ENCODE measurements at places on chromosomes 4 and X.
A peak's percentile ranks its signal among the peaks of the same experiment; 100 is the strongest.

- no peak for DNase-seq
These were observed 109.5 kb downstream of the CDKL5 start for GRCh38 chrX:18534949-18535348.

DNA sequence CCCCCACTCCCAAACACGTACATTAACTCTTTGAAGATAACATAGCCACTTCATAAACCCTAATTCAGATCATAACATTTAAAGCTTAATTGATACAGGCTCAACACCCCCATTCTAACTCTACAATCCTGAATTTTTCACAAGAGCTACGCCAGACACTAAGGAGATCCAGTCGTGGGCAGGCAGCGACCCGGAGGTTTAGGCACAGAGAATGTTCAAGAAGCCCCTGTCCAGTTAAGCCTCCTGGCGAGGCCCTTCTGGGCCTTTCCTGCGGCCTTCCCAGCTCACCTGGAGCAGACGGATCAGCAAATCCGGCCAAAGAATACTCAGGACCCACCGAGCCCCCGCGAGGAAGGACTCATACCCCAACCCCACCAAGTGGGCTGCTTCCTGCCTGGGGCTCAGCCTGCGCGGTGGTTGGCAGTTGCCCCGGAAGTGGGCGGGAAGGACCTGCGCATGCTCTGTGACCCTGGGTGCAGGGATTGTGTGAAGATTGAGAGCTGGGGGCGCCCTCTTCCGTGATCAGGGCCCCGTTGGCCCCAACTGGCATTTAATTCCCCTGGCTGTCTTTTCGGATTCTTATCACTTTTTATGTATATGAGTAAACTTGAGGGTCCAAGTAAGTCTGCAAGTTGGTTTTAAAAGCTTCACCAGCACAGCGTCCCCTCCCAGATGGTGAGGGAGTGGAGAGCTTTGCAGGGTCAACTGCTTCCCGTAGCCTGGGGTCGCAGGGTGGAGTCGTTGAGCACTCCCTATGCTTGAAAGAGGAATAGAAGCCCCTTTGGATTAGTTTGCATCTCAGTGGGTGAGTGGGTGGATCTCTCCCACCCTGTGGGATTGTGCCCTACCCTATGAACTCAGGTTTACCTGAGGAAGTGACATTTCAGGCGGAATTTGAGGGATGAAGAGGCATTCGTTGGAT lies at the start of gene TRIM61:
TRIM61 (minus strand) TSS at position 415 of the 922 bp plus-strand sequence. CDS start 7,655 bp downstream, outside the sequence.
- peak; percentile 57 for DNase-seq

- DNase-seq: peak; percentile 12
These were observed 21.4 kb upstream of the PPP2R2C start for GRCh38 chr4:6493658-6494304.

DNA sequence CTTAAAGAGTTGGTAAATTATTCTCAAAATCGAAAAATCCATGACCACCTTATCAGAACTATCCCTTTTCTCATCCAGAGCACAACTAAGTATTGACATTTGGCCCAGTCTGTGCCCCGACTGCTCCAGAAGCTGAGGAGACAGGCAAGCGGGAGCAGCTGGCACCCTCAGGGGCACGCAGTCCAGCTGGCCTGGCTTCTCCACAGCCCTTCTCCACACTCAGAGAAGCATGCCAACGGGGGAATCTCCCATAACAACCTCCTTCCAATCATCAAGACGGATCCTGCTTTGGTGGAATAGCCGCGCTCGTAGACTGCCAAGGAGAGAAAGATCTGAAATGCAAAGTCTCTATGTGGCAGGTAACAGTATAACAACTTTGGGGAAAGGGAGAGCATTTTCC lies 85.4 kb downstream of the AFAP1 start:
- peak; percentile 15 for DNase-seq

DNA sequence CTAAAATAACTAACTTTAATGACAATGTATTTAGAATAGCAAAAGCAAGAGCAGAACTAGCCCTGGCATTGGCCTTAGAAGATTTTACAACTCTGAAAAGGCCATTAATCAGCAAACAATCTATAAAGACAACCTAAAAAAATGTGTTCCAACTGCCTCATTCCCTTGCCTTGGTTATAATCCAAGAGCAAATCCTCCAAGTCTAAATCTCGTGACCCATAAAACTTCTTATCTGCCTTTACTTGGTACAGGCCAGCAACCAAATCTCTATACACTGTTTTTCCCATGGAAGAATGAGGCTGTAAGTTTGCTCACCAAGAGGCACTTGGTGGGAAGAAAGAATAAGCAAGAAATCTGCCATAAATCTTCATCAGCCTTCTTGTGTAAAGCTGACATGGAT lies 175.3 kb upstream of the MID1 start:
- no peak for DNase-seq

Data from hippocampal formation (tissue), 2 donors.